Hematopoietic multipotent progenitor cell treated with erythropoietin and hydrocortisone succinate and interleukin-3 and kit ligand, for 6 days (in vitro differentiated cells): ENCODE measurements at places on chromosomes 1 and 21.

DNA sequence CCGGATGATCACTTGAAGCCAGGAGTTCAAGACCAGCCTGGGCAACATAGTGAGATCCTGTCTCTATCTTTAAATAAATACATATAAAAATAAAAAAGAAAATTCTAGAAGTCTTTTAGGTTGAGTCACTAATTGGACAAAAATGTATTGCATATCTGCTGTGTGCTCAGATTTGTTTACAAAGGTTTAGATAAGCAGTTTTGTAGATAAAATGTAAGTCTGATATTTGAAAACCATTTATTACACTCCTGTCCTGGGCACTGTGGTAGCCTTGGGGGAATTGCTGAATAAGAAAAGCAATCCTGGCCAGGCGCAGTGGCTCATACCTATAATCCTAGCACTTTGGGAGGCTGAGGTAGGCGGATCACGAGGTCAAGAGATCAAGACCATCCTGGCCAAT lies 11.6 kb downstream of the GMEB1 start:
- DNase-seq = no peak

- DNase-seq = peak; percentile 86
Observed at GRCh38 chr1:56820755-56821461, 1.7 kb upstream of the FYB2 start.

DNA sequence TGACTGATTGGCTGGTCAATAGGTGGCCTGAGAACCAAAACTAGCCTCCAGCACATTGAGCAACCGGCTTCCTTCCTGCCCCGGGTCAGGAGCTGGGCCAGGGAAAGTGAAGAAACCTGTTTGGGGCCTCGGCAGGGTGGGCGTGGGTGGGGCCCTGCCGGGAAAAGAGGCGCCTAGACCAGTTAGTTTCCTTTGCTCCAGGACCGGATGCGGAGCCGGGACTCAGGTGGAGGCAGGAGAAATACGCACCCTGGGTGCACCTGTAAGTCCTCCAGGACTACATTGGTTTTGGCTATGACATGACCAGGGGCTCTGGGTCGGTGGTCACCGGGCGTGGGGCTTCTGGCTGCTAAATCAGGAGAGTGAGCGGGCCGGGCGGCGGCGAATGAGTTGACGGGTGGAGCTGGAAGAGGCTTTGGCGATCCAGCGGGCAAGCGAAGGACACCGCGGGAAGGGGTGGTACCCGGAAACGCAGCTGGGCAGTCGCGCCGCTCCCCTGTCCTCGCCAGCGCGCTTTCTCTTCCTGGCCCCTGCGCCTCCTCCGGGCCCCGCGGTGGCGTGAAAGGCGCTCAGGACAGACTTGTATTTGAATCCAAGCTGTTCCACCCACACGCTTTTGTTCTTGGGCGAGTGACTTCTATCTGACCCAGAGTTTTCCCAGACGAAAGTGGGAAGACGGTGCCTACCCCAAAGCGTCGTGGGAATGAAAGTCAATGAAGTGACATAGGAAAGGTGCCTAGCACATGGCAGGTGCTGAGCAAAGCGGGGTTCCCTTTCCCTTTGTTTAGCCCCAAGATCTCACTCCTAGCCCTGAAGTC lies 30.6 kb upstream of the JUN start:
- DNase-seq = no peak

GRCh38 chr1:24998563-24999245 lies 68.6 kb upstream of the RUNX3 start:
- DNase-seq = no peak

GRCh38 chr21:38813143-38813542 lies 7.4 kb downstream of the ETS2 start:
- DNase-seq = no peak

- no peak for DNase-seq
Observed at GRCh38 chr1:199759268-199759730, 268.2 kb upstream of the NR5A2 start.

- DNase-seq = no peak
Observed at GRCh38 chr1:91761295-91761721, 124.6 kb downstream of the TGFBR3 start.

DNA sequence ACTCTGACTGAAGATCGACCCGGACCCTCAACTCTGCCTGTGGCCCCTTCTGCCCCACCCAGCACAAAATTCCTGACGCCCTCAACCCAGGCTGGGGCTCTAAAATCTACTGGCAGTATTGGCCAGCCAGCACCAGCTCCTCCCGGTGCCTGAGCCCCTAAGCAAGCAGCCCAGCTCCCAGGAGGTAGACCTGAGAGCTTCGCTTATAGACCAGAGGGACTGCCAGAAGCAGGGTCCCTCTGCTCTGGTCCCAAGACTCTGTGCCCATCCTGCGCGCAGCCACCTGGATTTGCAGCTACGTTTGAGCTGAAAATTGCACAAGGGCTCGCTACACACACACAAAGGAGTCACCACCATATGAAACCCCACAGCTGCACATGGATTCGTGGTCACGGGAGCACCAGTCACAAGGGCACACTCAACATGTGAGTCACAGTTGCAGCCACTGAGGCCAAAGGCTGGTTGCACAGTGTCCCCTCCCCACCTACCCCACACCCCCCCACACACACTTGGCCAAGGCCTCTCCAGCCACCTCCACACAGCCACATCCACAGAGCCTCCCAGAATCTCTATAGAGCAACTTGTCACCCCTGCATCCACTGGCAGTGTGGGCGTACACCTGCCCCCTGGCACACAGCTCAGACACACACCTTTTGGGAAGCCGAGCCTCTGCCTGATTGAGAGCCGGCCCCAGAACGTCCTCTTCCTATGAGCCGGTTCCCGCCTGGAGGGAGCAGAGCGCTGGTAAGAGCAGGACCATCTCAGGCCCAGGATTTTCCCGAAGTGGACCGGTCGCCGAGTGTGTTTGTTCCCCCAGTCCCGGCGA lies 1.1 kb upstream of the DMBX1 start:
- DNase-seq = no peak

DNA sequence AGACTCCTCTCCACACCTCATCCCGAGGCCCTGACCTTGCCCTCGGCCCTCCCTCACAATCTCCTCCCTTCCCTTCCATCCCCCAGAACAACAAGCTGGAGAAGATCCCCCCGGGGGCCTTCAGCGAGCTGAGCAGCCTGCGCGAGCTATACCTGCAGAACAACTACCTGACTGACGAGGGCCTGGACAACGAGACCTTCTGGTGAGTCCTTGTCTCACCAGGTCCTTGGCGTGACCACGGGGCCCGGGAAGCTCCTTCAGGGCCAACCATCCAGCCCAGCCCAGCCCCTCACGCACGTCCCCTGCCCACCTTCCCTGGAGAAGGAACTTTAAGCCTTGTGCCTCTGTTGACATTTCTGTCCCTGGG lies 15.6 kb downstream of the PODN start:
- no peak for DNase-seq

- DNase-seq = no peak
Observed at GRCh38 chr1:20871419-20871818, 84.3 kb upstream of the HP1BP3 start.

DNA sequence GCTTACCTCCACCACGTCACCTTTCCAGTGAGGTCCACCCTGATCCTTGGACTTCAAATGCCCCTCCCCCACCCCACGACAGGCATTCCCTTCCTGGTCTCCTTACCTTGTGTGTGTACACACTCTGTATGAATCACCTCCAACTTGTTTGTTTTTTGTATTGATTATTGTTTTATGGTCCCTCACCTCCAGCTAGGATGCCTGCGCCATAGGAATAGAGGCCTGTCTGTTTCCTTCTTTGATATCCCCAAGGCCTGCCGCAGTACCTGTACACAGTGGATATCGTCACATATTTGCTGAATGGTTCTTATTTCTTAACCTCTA lies 219.6 kb upstream of the POU3F1 start:
- DNase-seq = no peak

- no peak for DNase-seq
Observed at GRCh38 chr1:98698625-98699024, 37.1 kb downstream of the SNX7 start.
